ENCODE measurements at places on chromosomes 4 and X.
A peak's percentile ranks its signal among the peaks of the same experiment; 100 is the strongest.

- DNase-seq: no peak
These were observed 22.1 kb upstream of the SPATA4 start for GRCh38 chr4:176217510-176217909.

DNA sequence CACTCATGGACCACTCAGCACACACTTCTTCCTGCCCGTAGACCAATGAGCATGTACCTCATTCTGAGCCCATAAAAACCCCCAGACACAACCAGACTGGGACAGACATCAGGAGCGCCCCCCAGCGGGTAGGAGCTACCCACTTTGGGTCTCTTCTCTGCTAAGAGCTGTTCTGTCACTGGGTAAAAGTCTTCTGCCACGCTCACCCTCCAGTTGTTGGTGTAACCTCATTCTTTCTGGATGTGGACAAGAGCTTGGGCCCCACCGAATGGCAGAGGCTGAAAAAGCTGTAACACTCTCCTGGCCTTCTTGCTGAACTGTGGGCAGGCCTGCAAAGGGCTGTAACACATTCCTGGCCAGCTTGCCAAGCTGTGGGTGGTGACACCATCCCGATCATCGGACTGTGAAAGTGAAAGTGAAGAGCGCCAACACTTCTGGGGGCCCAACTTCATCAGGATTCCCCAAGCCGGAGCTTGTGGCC lies 137.6 kb downstream of the TECRL start:
- no peak for DNase-seq

DNA sequence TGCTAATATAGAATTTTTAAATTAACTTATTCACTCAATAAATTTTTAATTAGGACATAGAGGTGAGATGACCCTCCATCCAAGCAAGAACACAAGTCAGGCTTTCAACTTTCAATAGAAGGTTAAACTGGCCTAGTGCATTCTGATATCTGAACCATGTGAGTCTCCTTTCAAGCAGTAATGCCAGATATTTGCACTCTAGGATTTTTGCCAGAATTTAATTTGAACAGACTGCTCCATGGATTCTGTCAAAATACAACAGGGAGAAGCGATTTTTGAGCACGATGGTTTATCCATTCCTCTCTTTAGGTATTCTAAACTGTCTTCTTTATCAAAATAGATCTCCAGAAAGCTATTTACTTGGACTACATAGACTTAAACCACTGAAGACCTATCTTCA lies 72.0 kb upstream of the DCLK2 start:
- DNase-seq: peak; percentile 75

GRCh38 chrX:130834149-130834548 lies 68.9 kb downstream of the ENOX2 start:
- DNase-seq: no peak

DNA sequence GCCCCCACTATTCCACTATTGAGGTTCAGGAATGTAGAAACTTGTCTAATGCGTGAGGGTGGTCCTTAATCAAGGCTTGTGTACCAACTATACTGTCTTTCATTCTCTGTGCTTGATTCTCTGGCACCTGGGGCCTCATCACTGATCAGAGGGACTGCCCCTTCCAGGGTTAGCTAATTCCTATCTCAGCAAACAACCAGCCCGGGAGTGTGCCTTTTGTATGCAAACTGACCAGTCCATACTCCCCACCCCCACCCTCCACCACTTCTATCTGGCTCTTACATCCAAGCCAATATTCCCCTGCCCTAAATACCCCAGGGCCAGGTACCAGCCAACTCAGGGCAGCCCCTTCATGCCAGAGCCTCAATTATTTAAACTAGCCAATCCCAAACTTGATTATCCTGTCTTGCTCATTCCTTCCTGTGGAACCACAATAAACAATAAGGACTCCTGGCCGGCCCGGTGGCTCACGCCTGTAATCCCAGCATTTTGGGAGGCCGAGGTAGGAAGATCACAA lies 59.3 kb downstream of the FTHL17 start:
- DNase-seq: no peak

DNA sequence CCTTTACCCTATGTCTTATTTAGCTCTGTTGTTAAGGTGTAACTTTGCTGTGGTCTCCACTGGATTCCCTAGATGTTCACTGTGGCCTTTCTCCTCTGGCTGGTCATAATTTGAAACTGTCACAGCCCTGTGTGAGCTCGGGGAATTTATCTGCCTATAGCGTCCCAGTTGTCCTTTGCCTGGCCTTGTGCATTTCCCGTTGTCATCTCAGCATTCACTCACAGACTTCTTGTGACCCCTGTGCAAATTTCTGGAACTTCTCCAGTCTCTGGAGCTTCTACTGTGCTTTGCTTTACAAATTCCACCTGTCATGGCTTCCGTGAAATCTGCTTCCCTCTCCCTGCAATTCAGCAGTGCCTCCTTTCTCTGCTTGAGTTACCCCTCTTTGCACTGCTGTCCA lies 106.7 kb downstream of the WWC2 start:
- no peak for DNase-seq

GRCh38 chr4:10625131-10625530 lies 59.4 kb downstream of the CLNK start:
- DNase-seq: peak; percentile 65

GRCh38 chr4:19402581-19403065 lies 849.1 kb upstream of the SLIT2 start:
- no peak for DNase-seq

All from fibroblast of skin of scalp (primary cell).